ENCODE measurements at places on chromosomes 12 and 14.

DNA sequence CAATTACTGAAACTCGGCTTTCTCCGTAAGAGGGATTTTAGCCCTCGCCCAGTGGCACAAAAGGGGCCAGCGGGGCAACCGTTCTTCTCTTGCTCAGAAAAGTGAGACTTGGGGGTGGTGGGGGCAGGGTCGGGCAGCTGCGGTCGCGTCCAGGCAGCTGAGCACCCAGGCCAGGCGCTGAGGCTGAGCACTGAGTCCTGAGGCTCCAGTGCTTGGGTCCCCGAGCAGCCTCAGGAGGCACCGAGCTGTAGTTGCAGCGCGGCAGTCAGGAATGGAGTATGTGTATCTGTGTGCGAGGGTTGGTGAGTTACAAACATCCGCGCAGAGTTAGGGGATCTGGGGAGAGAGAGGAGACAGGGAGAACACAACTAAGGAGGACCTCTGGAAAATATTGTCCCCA is 4.1 kb upstream of the HOXC6 start:
- no peak for DNase-seq

DNA sequence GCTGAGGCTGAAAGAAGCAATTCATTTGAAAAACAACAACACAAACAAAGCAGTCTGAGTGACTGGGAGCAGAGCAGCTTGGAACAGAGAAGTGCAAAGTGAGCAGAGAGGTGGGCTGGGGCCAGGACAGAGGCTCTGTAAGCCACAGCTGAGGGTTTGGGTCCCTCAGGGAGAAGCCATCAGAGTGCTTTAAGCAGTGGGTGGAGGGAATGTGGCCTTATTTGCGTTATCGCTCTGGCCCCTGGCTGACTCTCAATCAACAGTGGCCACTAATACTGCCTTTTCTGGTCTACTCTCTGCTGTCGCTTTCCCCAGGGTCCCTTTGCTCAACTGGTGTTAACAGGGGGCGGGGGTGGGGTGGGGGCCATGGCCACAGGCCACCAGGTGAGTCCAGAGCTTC is 44.2 kb downstream of the IRF2BPL start:
- DNase-seq, result no peak

GRCh38 chr14:57189070-57189469 is 79.6 kb downstream of the EXOC5 start:
- no peak for DNase-seq

GRCh38 chr14:94355191-94355794 is 32.2 kb upstream of the SERPINA6 start:
- no peak for DNase-seq

DNA sequence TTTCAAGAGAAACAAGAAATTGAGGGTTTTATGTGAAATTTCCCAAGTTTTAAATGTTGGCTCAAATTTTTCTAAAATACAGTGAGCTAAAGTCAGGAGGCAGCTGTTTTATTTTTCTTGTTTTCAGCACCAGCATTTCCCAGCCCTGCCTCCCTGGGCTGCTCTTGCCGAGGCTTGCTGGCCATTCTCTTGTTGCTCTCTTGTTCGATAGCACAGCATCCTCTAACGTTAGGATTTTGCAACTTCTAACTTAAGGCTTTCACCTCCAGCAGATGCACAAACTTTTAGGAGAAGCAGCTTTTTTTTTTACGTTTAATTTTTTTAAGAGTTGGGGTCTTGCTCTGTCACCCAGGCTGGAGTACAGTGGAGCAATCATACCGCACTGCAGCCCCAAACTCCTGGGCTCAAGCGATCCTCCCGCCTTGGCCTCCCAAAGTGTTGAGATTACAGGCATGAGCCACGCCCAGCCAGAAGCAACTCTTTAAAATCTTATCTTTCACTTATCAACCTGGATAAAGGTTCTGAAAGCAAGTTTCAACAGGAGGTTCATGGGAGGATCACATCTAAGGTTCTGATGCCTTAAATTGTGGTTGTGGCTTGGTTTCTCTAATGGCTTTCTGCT is 40.2 kb downstream of the B4GALNT3 start:
- DNase-seq, result no peak

- DNase-seq, result no peak
Observed at GRCh38 chr12:107178776-107179175, 85.4 kb upstream of the CRY1 start.

DNA sequence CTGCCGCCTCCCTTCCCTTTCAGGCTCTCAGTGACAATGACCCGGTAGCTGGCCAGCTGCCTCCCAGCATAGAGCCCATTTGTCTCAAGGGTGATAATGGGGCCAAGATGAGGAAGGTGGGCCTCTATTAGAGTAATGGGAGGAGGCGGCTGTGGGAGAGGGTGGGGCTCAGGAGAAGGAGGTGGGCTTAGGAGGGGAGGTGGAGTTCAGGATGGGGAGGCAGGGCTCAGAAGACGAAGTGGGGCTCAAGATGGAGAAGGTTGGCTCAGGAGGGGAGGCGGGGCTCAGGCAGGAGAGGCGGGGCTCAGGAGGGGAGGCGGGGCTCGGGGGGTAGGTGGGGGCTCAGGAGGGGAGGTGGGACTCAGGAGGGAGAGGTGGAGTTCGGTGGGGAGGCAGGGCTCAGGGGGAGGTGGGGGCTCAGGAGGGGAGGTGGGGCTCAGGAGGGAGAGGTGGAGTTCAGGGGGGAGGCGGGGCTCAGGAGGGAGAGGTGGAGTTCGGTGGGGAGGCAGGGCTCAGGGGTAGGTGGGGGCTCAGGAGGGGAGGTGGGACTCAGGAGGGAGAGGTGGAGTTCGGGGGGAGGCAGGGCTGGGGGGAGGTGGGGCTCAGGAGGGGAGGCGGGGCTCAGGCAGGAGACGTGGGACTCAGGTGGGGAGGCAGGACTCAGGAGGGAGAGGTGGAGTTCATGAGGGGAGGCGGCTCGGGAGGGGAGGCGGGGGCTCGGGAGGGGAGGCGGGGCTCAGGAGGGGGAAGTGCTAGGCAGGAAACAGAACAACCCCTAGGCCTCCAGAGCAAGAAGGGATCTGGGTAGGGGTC is 36.8 kb downstream of the IQSEC3 start:
- no peak for DNase-seq

DNA sequence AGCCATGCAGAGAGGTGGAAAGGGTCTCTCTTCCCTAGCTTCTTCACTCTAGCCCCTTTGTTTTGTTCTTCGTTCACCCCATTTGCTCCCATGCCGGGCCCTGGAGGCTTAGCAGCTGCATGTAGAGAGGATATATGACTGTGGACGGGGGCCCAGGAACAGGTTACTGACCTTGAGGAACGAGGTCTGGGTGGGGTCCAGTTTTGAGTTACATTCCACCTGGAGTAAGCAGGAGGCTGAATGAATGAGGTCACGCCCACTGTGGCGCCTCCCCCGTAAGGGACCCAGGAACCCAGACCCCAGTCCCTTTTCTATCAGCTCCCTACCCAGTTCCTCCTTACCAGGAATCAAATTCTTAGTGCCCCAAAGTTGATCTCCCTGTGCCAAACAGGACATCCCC is 6.6 kb downstream of the NDRG2 start:
- DNase-seq, result no peak

DNA sequence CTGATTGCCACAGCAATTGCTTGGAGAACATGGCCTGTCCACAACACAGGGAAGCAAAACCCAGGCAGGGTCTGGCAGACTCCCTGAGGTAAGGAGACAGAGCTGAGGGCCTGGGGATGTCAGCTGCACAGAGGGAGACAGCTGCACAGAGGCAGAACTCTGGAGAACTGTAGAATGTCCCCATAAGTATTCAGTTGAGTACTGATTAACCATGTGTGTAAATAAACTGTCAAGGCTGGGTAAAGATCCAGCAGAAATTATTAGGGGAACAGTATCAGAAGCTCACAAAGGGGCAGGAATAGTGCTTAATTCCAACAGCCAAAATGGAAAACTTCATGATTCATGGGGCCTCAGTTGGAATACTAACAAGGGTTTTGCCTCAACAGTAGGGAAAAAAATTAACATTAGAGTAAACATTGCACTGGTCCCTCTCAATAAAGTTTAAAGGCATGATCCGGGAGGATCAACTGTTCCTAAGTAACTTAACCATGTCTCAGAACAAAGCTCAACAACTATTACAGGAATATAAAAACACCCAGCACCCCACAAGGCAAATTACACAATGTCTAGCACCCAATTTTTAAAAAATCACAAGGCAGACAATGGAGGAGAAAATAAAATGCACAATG is 201.3 kb upstream of the RASSF8 start:
- DNase-seq, result no peak

- DNase-seq, result no peak
Observed at GRCh38 chr12:48717252-48717695, 767 bp upstream of the CCNT1 start.

DNA sequence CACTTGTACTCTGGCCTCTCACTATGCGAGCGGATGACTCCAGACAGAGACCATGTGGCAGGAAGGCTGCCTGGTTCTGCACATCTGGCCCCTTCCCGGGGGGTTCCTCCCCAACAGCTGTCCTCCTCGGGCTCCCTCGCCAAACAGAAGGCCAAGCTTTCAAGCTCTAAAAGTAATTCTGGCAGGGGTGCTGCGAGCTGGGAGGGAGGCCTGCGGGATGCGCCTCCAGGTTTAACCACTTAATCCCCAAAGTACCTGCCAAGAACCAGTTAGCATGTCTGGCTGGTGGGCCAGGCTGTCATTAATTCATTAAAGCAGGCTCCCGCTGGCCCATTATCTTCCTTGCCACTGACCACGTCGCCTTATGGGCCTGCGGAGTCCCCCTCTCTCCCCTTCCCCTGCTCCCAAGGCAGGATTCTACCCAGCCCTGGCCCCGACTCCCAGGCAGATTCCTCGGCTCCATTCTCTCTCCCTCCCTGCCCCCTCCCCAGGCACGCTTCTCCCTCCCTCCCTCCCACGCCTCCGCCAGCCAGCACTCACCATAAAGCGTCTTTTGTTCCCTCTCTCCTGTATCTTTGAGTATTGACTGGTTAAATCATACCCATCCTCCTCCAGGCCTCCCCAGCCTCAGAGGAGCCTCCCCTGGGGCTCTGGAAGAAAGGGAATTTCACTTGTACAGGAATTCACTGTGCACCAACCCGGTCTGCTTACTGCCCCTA is 4.9 kb downstream of the HRK start:
- no peak for DNase-seq

DNA sequence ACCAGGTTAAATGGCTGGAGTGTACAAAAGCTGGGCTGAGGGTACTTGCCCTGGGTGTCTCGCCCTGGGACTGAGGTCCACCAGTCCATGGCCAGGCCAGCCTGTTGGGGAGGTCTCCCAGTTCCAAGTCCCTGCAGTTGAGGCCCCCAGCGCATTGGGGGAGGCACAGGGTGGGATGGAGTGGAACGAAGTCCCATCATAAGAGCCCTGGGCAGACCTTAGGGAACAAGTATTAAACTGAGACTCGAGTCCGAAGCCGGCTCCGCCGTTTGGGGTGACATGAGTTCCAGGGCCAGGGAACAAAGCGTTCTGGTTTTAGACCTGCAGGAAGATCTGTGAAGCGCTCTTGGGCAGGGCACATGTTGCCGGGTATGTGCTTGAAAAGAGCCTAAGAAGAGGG is 84.7 kb downstream of the ALG10 start:
- DNase-seq, result no peak
